CD4-positive, alpha-beta T cell treated with Interleukin-4 for 1 hour (primary cell): ENCODE measurements at places on chromosomes 7 and 10.

- DNase-seq = no peak
Measured at GRCh38 chr7:64300641-64301405, 12.9 kb upstream of the ZNF736 start.

DNA sequence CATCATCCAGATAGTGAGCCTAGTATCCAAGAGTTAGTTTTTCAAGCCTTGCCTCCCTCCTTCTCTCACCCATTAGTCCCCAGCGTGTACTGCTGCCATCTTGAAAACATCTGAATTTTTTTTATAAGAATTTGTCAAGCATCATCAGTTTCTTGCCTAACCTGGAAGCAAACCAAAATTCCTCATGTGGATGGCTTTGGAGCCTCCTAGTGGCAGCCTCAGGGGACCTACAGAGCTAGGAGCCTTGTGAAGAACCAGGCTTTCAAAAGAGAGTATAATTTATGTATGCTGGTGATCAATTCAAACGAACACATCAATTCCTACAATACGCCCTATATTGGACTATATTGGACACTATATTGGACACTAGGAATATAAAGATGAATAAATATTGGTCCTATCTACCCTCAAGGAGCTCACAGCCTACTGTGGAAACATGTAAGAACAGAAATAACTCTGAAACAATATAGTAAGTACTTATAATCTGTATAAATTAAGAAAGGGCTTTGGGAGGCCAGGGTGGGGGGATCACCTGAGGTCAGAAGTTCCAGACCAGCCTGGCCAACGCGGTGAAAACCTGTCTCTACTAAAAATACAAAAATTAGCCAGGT, 63.4 kb downstream of the HPSE2 start:
- no peak for DNase-seq

GRCh38 chr7:81492910-81493309, 276.9 kb downstream of the HGF start:
- DNase-seq = no peak

DNA sequence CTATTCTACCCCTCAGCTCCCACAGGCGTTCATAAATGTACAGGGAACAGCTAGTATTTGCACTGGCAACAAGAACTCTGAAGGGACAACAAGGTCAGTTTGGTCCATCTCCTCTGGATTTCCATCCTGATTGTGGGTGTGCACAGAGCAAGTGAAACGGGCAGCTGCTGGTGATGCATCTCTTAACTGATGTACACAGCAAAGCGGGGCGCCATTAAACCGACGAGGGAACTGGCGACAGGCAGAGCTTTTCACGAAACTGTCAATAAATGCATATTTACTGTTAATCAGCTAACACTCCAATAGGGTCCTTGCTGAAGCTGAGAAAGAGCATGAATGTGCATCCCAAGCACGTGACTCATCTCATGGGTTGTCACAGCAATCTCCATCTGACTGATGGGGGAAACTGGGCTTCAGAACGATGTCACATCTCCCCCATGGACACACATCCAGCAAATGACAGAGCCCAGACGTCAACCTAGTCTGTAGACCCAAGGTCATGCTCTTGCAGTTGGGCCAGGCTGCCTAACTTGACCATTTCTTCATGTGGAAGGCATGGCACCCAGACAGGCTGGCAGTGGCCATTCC, 54.2 kb downstream of the FAM53B start:
- no peak for DNase-seq

DNA sequence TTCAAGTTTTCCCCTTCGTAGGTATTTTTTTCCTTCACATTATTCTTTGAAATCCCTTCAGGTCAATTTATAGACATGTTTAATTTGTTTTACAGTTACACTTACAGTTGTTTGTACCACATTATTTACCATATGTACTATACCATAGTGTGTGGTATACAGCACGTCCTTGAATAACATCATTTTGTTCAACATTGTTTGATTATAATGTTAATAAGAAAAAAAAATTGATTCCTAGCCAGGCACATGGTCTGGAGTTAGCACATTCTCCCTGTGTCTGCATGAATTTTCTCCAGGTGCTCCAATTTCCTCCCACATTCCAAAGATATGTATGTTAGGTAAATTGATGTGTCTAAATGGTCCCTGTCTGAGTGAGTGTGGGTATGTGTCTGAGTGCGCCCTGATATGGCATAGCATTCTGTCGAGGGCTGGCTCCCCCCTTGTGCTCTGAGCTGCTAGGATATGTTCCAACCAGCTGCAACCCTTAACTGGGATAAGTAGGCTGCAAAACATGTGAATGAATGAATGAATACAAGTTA, 247.6 kb downstream of the CCDC7 start:
- DNase-seq = no peak

- peak; percentile 21 for DNase-seq
Measured at GRCh38 chr7:1193593-1194424, 33.8 kb upstream of the ZFAND2A start.

- DNase-seq = no peak
Measured at GRCh38 chr7:151094675-151095074, 8.4 kb downstream of the AGAP3 start.

- no peak for DNase-seq
Measured at GRCh38 chr7:77426052-77426404, 9.9 kb upstream of the GSAP start.

GRCh38 chr7:51705701-51706100, 389.1 kb upstream of the COBL start:
- DNase-seq = no peak

- no peak for DNase-seq
Measured at GRCh38 chr7:94276027-94276426, 118.7 kb upstream of the COL1A2 start.

DNA sequence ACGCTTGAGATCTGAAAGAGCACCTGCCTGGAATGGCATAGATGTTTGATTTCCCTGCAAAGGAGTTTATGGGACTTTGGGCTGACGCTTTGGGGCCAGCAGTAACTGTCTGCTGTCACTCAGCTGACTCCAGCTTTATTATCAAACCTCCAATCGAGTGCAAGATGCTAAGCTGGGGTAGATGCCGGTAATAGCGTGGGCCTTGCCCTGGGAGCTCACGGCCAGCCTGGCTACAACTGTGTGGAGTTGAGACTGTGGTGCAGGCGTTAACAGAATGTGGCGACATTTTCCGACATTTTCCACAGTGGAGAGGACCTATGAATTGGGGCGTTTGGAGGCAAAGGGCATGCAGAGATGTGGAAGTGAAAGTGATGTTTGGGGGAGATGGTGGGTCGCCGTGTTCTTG, 1.3 kb downstream of the CHST12 start:
- DNase-seq = no peak
